ENCODE measurements at places on chromosomes 2 and 18. TPM values are rescaled to one million over a fixed set of nuclear protein-coding genes. Genes with fewer than 3 reads are reported as not detected.

Gene SLC16A14
- not detected for total RNA-seq

Gene ATRAID
- 157 TPM for total RNA-seq

Gene CTAGE1
- total RNA-seq: not detected

Gene TRABD2A
- total RNA-seq: 3.3 TPM

Gene TMEM169
- total RNA-seq: not detected

Gene ALPG
- not detected for total RNA-seq

Gene TMEM17
- 0.69 TPM for total RNA-seq

Gene ASAP2
- total RNA-seq: 20.6 TPM

Gene PLEK
- total RNA-seq: not detected

Gene CYRIA
- 2.9 TPM for total RNA-seq

Gene HJURP
- total RNA-seq: 2.6 TPM

Gene SAG
- not detected for total RNA-seq

Gene PDE11A
- not detected for total RNA-seq

Gene EGR4
- total RNA-seq: not detected

Gene QPCT
- 1.9 TPM for total RNA-seq

Gene CHRNA1
- not detected for total RNA-seq

Gene KCNJ3
- total RNA-seq: not detected

Gene CD302
- total RNA-seq: 56.9 TPM

Gene SIX3
- not detected for total RNA-seq

Gene NT5C1B
- total RNA-seq: 0.10 TPM

Gene ZEB2
- total RNA-seq: 63.7 TPM

Gene EVX2
- total RNA-seq: not detected

Gene BMPR2
- total RNA-seq: 33.6 TPM

Gene COL5A2
- 680 TPM for total RNA-seq

Gene POMC
- total RNA-seq: 5.2 TPM

Gene SCN9A
- 0.68 TPM for total RNA-seq

Gene MYOM1
- 0.73 TPM for total RNA-seq

Gene NEMP2
- 1.8 TPM for total RNA-seq

Gene REL
- total RNA-seq: 2.3 TPM

Gene NEB
- total RNA-seq: 0.39 TPM

Gene RAB27B
- total RNA-seq: 1.1 TPM

Gene FAM210A
- total RNA-seq: 8.2 TPM

Gene DNER
- 0.12 TPM for total RNA-seq

Gene FARP2
- 24.0 TPM for total RNA-seq

Gene NEU4
- total RNA-seq: not detected

Gene CCDC150
- not detected for total RNA-seq
